Umbilical cord (tissue), 2 donors: ENCODE measurements at places on chromosomes 12 and 14.
A peak's percentile ranks its signal among the peaks of the same experiment; 100 is the strongest.

DNA sequence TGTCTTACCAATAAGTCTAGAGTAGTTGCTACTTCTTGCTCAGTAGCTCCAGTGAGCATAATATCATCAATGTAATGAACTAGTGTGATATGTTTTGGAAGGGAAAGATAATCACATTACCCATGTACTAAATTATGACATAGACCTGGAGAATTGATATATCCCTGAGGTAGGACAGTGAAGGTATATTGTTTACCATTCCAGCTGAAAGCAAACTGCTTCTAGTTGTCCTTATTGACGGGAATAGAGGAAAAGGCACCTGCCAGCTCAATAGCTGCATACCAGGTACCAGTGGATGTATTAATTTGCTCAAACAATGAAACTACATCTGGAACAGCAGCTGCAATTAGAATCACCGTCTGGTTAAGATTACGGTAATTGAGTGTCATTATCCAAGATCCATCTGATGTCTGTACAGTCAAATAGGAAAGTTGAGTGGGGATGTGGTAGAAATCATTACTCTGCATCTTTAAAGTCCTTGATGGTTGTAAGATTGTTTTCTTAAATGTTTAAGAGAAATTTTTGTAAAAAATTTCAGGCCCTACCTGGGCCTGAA lies 100.0 kb upstream of the ARHGAP5 start:
- no peak for DNase-seq

DNA sequence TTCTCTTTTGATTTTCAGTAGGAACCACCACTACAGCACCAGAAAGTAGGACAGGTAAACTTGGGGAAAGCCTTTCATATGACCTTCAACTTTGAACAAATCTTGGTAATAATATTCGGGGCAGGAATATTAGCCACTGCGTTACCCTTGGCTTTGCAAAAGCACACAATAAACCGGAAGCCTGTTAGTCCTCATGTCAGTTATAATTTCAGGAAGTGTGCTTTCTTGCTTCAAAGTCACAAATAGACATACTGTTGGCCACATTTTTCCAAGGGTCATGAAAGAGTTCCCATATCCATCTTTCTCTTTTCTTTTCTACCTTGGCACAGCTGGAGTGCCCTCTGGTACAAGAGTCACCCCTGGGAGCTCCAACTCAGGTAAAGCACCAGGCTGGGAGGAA lies 167.2 kb upstream of the CNTN1 start:
- DNase-seq, result no peak

DNA sequence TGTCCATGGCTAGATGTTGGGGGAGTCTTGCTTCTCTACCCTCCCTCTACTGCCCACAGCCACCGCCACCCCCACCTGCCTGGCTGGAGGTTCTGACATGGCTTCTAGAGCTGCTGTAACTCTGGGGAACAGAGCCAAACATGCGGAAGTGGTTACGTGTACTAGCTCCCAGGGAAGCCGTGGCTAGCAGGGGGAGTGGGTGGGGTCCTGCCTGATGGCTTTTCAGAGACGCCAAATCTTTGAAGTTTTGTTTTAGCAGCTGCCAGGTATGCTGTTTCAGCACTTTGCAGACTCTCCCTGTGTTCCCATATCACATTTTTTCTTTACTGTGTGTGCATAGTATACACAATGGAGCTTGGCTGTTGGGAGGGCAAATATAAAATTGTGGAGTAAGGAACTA lies 150.3 kb downstream of the TGFB3 start:
- DNase-seq, result no peak

DNA sequence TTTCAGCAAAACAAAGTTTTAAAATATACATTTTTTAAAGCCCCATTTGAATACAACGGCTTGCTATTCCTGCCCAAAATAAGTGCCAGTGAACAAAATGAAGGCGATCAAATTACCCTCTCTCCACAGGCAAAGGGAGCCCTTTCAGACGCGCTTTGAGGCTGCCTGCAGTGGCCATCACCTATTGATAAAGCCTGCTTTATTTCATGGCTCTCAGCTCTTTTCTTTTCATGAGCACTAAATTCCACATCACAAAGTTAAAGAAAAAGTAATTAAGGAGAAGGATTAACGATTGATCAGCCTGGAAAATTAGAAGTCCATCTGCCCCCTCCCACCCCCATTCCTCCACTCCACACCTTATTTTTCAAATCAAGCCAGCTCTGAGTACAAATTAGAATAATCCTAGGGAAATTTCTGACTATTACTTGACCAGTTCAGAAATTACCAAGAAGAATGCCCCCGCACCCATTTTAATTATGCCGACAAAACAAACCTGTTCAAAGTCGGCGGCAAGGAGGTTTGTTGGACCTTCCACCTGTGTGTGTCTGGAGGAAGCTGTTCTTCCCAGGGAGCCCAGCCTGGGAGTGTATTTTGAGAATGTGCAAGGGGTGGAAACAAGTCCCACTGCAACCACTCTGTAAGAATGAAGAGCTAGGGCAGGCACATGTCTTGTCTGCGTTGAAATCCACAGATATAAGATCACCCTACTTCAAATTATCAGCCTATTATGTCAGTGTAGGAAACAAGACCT lies 64.2 kb upstream of the RIC8B start:
- no peak for DNase-seq

DNA sequence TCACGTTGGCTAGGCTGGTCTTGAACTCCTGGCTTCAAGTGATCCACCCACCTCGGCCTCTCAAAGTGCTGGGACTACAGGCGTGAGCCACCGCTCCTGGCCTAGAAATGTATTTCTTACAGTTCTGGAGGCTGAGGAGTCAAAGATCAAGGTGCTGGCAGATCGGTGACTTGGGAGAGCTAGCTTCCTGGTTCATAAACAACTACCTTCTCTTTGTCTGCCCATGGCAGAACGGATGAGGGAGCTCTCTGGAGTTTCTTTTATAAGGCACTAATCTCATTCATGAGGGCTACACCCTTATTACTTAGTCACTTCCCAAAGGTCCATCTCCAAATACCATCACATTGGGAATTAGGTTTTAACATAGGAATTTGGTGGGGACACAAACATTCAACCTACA lies 38.9 kb downstream of the SLC17A8 start:
- DNase-seq, result no peak

DNA sequence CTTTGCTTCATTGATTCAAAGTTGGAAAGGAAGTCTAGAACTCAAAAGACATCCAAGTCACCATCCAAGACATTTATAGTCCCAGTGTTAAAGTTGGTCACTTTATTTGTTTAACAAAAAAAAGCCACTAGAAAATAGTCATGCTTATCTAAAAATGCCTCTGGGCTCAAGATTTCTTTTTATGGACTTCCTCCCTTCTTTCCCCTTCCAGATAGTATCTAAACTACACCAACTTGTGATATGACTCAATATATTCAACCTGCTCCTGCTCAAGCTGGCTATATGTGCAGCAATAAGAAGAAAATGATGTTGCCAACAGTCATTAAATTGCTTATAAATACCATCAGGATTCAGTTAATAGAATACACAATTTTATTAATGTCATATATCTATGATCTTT lies 1177.1 kb downstream of the FLRT2 start:
- no peak for DNase-seq

GRCh38 chr12:72368298-72368697 lies 96.1 kb downstream of the TRHDE start:
- DNase-seq, result no peak

DNA sequence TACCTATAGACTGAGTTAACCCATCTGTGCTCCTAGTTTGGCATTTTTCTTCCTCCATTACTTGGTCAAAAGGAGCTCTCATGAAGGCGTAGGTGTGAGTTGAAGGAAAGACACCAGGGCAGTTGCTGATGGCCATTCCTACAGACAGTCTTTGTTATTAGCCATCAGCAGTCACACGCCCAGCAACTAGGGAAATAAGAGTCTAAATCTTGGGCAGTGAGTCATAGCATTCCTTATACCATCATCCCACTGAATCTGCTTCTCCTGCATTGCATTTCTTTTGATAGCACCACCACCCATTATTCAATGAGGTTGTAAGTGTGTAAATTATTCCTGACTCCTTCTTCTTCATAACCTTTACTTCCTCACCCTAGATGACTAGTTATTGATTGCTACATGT lies 150.9 kb upstream of the IGF1 start:
- DNase-seq, result peak; percentile 65

DNA sequence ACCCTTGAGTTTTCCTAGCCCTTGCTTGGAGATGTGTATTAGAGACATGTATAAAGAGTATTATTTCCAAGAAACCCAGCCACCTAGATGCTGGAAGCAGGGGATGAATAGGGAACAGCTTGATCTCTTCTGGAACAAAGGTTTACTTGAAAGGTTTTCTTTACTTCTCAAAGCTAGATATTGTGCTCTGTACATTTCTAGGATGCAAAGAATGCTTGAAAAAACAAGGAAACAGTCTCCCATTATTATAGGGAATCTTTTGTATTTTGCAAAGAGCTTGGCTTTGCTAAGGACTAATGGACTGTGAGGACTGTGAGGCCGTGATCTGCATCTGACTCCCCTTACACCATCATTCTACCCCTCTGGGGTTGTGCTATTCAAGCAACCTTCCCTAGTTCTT lies 77.9 kb downstream of the PRICKLE1 start:
- DNase-seq, result no peak
